ENCODE measurements at places on chromosomes 1 and 21. TPM values are rescaled to one million over a fixed set of nuclear protein-coding genes. Genes with fewer than 3 reads are reported as not detected.

RIPPLY3 gene
- total RNA-seq, result 0.18 TPM

RHD gene
- 2.2 TPM for total RNA-seq

ARMH1 gene
- 16.7 TPM for total RNA-seq

GRCh38 chr1:2583331-2583791 lies 3.2 kb upstream of the PRXL2B start:
- no peak for DNase-seq

Data from lung (tissue), 17 donors.